Stimulated activated CD4-positive, alpha-beta T cell treated with anti-CD3 and anti-CD28 coated beads, TNF-alpha, amount 100 ng/mL, for 24 hours (primary cell): ENCODE measurements at places on chromosomes 5 and 9.

GRCh38 chr5:39116344-39117170 lies 42.4 kb upstream of the RICTOR start:
- no peak for DNase-seq

GRCh38 chr5:52132053-52132452 lies 655.7 kb upstream of the ITGA1 start:
- no peak for DNase-seq

- DNase-seq = no peak
Observed at GRCh38 chr5:89676634-89677033, 732.9 kb downstream of the CETN3 start.

DNA sequence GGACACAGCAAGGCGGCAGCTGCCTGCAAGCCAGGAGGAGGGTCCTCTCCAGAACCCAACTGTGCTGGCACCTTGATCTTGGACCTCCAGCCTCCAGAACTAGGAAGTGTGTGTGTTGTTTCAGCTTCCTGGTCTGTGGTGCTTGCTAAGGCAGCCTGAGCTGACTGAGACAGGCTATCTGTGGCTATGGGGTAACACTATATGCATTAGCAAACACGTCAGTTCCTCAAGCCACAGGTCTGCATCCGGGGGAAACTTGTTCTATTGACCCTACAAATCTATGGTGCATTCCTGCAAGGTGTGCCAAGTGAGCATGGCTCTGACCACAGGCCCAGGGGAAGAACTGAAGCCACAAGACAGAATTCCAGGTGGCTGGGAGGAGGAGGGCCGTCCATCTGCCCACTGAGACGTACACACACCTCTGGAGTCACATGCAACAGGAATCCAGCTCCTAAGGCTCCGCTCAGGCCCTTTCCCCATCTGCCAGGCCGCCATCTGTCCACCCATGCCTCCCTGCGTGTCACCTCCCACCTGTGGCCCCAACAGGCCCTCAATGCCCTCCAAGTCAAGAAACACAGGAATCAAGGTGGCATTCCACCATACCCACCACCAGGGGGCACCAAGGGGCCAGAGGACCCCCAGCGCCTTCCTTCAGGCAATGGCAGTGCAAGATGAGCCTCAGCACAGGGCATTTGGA lies 174.9 kb downstream of the ROR2 start:
- peak; percentile 43 for DNase-seq

GRCh38 chr5:151578326-151579025 lies 12.7 kb downstream of the FAT2 start:
- no peak for DNase-seq

DNA sequence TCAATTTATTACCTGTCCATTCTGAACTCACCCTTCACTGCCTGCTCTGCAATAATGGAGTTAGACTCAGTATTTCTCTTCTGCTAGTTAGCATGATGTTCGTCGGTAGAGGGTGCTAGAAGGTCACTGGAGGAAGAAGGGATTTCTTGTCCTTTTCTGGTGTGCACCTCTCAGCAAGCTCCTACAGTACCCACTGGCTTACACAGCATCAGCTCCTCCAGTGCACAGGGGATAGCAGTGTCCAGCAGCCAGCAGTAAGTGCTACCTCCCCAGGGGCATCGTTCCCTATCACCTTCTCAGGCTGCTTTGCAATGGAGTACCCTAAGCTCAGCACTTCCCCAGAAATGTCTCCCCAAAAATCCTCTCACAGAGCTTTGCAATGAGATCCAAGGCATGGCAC lies 45.9 kb upstream of the APC start:
- no peak for DNase-seq

DNA sequence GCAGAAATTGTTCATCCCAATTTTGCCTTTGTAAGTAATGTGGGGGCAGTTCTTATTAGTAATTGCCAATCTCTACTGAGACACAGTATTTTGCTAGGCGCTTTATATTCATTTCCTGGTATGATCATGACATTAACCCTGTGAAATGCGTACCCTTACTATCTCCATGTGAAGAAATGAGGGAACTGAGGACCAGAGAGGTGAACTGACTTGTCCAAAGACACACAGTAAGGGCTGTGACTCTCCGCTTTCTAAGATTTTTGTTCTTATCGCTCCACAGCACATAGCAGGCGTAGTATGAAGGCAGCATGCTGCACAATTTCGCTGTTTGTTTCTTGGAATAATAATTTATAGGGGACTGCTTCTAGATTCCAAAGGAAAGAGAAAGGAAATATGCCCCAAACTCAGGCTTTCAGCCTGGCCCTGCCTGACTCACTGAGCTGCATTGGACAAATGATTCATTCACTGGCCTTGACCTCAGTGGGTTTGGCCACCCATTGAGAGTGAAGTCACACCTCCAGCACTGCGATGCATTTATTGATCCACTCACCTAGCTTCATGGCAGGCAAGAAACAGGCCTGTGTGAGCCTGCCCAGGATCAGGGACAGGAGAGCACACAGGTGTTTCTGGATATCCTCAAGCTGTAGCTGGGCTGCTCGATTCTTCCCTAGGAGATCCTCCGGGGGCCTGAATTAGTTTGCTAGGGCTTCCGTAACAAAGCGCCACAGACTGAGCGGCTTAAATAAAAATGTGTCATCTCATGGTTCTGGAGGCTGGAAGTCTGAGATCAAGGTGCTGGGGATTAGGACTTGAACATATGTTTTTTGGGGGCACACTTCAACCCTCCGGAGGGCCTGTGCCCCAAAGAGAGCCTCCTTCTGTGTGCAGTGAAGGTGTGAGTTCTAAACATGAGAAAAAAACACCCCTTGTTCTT lies 7.2 kb upstream of the DUSP1 start:
- DNase-seq = no peak

- peak; percentile 23 for DNase-seq
Observed at GRCh38 chr5:10354048-10354872, 765 bp downstream of the MARCHF6 start.
